ENCODE measurements at places on chromosomes 1 and 21.
A peak's percentile ranks its signal among the peaks of the same experiment; 100 is the strongest.

DNA sequence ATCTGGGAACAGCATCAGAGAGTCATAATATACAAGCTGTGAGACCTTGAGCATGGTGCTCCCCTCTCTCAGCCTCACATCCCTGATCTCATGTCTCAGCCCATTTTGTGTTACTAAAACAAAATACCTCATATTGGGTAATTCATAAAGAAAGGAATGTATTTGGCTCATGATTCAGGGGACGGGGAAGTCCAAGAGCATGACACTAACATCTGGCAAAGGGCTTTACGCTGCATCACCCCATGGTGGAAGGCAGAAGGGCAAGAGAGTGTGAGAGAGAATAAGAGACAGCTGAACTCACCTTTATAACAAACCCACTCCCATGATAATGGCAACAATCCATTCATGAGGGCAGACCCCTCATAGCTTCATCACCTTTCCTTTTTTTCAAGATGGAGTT, 36.5 kb downstream of the RNASEL start:
- no peak for DNase-seq

DNA sequence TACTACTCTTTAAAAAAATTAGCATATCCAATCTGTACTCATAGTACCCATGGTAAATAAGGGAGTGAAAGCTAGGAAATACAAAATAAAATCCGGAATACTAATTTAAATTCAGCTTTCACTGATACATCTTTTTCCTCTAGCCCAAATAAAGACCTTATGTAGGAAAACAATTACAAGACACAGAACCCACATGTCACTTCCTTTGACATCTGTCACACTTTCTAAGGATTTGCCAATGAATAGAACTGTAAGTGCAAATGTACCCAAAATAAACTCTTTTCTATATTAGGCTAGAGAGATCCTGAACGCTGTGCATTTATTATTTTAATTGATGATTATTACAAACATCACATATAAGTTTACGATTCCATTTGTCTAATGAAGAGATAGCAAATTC, 393.0 kb downstream of the LRRIQ3 start:
- DNase-seq: no peak

DNA sequence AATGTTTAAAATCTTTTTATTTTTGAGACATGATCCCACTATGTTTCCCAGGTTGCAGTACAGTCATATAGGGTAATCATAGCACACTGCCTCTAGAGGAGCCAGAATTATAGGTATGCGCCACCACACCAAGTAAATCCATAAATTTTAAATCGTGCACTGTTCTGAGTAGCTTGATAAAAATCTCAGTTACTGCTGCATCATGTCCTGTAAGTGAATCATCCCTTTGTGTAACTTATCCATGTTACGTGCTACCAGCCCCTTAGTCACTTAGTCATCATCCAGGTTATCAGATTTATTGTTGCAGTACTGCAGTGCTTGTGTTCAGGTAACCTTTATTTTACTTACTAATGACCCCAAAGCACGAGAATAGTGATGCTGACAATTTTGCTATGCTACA, 1770.9 kb downstream of the BRINP3 start:
- DNase-seq: no peak

DNA sequence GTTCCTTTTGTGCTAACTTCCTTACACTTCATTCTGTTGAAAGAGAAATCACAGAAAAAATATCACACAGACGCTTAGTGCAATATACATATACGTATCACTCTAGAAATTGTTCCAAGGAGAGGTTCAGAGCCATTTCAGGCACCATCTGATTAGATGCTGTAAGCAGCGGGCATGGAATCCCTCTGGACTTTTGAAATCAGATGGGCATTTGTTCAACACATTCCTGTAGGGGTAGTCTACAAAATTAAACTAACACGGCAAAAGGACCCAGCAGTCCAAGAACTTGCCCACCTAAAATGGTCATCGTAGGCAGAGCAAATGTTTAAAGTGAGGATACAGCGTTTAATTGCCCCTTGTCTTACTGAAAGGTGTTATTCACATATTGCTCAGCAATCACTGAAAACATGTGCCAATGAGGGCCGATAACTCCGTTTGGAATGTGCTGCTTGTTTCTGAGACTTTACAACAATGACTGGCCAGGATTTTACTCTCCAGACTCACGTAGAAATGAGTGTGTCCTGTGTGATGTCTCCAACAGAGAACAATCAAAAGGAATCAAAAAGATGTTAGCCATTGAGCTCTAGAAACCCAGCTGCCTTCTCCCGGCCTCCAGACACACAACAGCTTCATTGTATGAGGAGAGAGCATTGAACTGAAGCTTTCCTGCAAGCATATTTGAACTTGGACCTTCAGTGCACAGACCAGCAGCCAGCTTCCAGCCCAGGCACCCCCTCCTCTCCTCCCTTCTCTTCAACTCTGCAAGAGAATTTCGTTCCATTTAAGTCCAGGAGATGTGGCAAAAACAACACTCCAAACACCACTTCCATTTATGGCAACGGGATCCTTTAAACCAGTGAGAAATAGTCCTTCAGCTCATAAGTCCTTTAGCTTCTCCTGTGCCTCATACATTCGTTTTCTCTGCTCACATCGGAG, 32.1 kb upstream of the ADORA3 start:
- DNase-seq: peak; percentile 51

DNA sequence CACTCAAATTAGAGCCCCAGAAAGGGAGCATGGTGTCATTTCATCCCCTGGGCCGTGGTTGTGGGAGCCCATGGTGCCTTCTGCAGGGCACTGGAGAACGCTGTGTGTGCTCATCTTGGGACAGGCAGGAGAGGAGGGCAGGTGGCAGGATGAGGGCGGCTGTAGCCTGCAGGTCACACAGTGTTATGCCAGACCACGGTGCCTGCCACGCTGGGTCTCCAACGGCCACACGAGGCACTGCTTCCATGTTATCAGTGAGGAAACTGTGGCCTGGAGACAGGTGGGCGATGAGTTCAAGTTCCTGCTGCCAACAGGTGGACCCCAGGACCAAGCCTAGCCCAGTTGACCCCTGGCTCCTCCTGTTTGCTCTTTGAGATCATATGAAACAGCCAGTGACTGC, 21.0 kb downstream of the ABCG1 start:
- DNase-seq: no peak

GRCh38 chr21:27645285-27645684, 678.4 kb upstream of the ADAMTS5 start:
- no peak for DNase-seq

DNA sequence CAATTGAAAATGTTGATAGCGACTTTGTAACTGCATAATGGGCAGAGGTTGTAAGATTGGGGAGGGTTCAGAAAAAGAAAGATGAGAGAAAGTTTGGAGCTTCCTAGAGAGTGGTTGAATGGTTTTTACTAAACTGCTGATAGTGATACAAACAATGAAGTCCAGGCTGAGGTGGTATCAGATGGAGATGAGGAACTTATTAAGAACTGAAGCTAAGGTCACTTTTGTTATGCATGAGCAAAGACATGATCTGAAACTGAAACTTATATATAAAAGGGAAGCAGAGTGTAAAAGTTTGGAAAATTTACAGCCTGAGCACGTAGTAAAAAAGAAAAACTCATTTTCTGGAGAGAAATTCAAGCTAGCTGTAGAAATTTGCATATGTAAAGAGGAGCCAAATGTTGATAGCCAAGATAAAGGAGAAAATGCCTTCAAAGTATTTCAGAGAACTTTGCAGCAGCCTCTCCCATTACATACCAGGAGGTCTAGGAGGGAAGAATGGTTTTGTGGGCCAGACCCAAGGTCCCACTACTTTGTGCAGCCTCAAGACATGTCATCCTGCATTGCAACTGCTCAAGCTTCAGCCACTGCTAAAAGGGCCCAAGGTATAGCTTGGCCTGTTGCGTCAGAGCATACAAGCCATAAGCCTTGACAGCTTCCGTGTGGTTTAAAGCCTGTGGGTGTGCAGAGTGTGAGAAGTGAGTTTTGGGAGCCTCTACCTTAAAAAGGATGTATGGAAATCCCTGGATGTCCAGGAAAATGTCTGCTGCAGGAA, 843.9 kb downstream of the AMY1C start:
- no peak for DNase-seq

GRCh38 chr1:168774241-168774640, 45.2 kb upstream of the DPT start:
- no peak for DNase-seq

GRCh38 chr1:227880342-227880924, 65.0 kb downstream of the PRSS38 start:
- DNase-seq: peak; percentile 31

DNA sequence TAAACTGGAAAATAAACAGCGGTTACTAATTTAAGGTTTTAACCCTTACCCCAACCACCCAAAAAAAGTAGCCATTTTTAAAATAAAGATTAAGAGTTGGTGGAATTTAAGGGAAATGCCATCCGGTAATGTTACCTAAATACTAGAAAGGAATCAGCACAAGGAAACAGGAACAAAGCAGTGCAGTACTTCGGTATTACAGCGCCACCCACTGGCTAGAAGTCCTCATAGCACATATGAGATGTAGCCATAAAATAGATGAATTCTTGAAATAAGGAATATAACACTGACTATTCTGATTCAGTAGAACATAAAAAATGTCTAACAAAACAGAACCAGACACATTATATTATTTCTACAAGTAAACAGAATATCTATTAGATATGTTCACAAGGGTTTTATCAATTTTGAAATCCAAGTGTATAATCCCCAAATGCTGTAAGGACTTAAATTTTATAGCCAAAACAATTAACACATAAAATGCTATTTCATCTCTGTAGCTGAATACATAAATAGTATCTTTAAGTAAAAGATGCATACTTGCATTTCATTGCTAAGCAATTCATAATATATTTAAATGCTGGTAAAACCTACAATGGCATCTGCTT, 58.8 kb downstream of the FRRS1 start:
- peak; percentile 68 for DNase-seq

All from ureter (tissue), 1 donor.